ENCODE measurements at places on chromosomes 4 and X.

- DNase-seq, result no peak
These were observed 77.6 kb downstream of the CFAP299 start for GRCh38 chr4:80413086-80413485.

DNA sequence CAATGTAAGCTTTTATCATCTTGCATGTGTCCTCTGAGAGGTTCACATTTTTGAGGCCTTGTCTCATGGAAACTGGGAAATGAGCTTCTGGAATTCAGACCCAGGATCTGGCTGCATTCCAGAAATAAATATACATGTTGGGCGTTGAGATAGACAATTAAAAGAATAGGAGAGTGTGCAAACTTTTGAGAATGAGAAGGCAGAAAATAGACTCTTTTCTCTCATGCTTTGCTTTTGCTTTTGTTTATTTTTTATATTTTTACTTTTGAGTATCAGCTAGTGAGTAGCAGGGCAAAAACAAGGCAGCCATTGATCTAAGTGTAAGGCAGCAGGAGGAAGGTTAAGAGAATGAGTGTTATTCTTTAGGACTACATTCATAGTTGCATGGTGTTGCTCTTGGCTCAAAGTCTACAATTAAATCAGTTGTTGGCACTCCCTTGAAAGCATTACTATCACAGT, 12.4 kb downstream of the SHROOM3 start:
- DNase-seq, result no peak

- DNase-seq, result no peak
These were observed 28.8 kb downstream of the KDR start for GRCh38 chr4:55096619-55097018.

DNA sequence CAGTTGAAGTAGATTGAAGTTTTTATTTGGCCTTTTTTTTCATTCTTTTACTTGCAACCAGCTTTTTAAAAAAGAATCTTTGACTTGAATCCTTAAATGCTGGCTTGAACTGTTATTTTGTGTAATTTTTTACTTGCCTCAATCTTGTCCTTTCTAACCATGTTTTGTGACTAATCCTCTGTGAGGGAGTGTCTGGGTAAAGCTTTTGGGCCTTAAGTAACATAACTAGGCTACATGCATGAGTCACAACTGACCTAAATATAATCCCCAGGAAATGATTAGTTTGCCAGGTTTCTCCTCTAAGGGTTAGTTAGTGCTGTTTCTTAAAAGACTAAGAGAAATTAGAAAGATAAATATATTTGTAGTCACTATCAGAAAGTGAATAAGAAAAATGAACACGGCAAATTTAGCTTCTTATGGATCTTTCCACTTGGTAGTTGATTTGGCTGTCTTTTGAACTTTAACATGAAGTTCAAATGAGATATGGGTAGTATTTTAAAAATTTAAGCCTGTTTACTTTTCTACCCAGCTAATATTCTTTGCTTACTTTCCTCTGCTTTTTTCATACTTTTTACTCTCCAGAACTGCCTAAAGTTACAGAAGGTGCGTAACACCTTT, 13.0 kb downstream of the EXOC1 start:
- peak; percentile 45 for DNase-seq

- DNase-seq, result peak; percentile 0
These were observed 133.4 kb downstream of the TBC1D19 start for GRCh38 chr4:26717332-26717731.

DNA sequence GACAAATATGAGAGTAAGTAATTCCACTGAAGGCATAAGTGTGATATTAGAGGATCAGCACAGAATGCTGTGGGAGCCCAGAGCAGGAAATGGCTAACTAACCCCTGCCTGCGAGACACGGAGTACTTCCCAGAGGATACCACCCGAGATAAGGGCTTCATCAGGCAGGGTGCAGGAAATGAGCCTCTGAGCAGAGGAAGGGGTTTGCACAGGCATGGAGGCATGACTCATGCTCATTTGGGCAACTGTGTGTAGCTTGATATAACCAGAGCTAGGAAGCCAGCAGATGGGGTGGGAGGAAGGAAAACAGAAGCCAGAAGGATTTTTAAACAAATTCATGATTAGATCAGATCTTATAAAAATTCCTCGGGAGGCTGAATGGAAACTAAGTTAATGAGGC, 70.0 kb upstream of the TSPAN5 start:
- DNase-seq, result no peak

DNA sequence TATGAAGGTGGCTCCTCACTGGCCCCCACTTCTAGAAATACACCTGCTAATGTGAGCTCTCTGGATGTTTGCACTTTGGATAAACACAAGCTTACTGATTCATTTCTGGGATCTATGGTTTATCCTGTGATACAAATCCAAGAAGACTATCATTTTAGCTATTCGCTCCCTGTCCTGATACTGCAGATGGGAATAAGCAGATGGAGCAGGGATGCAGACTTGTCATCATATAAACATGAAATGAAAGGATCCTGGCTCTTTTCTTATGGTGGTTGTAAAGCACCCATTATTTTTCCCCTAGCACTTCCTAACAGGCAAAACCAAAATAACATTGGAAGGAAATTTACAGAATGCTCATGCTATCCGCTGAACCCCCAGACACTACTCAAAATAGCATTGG, 162.9 kb upstream of the NOCT start:
- no peak for DNase-seq

GRCh38 chr4:24988776-24989175, 42.0 kb downstream of the LGI2 start:
- DNase-seq, result peak; percentile 32

GRCh38 chrX:9997524-9997923, 30.4 kb downstream of the CLDN34 start:
- no peak for DNase-seq

- DNase-seq, result no peak
These were observed 8.4 kb upstream of the HAUS7 start for GRCh38 chrX:153478746-153479145.

- DNase-seq, result no peak
These were observed 14.1 kb upstream of the CA5B start for GRCh38 chrX:15723887-15724517.

GRCh38 chr4:104475652-104476051, 19.0 kb downstream of the CXXC4 start:
- DNase-seq, result no peak

GRCh38 chrX:123971982-123972381, 10.5 kb downstream of the STAG2 start:
- no peak for DNase-seq

GRCh38 chr4:76779740-76780459, 118.0 kb downstream of the SOWAHB start:
- DNase-seq, result no peak

- peak; percentile 10 for DNase-seq
These were observed 416.6 kb upstream of the MAGEB18 start for GRCh38 chrX:25721564-25721963.

GRCh38 chr4:1206299-1207156, 34.1 kb upstream of the SPON2 start:
- no peak for DNase-seq

DNA sequence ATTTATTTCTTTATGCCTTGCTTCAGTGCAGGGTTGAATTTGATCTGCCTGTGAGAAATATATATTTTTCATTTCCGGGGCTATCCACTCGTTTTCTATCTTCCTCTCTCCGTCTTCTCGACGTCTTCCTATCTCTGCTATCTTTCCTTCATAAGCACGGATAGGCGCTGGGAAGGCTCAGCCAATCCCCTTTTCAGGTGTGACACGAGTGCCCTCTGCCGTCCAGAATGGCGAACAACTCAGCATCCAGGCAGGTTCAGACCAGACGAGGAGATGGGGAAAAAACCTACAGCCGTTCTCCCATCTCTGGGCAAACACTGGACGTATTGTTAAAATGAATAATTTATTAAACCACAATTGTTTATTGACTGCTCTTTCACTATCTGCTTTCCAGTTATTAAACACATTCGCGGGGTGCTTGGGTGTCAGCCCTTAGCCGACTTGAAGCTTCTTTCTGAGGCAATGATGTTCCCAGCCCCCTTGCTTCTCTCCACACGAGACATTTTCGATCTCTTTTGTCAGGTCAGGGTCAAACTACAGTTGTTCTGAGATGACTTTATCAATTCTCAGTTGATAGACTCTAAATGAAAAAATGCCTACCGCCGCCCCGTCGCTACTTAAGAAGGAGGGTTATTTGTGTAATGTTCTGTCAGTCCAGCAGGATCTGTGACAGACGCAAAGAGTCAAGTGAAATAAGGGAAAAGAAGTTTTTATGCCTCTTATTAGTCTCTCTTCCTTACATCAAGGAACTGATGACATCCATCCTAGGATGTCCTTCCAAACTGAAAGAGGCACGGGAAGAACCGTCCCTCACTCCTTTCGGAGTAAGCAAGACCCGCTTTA, 96.3 kb upstream of the NOCT start:
- DNase-seq, result peak; percentile 56

- no peak for DNase-seq
These were observed 130.5 kb upstream of the MXRA5 start for GRCh38 chrX:3476973-3477372.

DNA sequence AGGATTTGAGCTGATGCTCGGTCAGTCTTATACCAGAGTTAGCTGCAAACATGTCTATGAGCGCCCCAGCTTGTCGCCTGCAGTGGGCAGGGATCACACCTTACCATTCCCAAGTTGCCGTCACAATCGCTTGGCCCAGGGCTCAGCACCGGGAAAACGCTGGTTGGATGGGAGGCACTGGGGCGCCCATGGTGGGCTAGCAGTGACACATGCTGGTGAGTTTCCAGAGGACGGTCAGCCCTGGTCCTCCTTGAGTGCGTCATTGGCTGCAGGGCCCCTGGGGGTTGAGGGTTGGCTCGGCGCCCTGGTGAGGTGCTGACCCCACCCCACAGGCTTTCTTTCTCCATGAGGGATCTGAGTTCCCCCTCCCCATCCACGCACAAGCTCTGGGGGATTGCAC, 50.4 kb downstream of the SORCS2 start:
- no peak for DNase-seq

DNA sequence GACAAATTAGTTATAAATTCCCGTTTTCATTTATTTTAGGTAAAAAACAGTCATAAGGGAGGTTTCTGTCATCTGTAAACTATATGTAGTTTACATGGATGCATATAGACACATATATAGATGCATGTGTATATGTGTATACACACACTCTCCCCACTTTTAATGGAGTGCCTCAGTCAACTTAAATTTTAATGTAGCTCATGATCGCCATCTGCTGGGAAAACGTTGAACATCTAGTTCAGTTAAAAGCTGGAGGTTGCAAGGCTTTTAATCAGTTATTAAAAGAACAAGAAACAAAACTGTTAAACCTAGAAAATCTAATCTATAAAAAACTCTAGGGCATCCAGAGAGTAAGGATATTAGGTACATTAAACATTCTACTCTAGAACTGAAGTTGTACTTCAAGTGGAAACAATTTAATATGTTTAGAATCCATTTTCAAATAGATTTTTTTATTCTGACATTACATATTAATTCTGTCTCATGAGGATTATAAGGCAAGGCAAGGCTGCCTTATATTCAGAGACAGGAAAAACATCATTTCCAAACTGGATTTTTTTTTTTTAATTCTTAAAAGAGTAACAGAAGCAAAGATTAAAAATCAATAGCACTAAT, 122.6 kb downstream of the SHISA3 start:
- peak; percentile 22 for DNase-seq

DNA sequence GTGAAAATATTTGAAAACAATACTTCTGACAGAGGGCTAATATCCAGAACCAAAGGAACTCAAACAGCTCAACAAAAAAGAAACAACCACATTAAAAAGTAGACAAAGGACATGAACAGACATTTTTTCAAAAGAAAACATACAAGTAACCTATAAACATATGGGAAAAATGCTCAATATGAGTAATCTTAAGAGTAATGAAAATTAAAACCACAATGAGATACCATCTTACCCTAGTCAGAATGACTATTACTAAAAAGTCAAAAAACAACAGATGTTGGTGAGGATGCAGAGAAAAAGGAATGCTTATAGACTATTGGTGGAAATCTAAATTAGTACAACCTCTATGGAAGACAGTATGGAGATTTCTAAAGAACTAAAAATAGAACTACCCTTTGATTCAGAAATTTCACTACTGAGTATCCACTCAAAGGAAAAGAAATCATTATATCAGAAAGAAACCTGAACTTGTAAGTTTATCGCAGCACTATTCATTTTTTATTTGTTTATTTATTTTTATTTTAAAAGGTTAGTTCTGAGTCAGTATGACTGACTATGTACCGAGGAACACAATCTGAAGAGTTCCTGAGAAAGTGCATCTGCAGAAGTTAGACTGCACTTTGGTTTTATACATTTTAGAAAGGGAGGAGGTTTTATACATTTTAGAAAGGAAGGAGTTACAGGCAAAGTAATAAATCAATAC, 231.3 kb downstream of the INPP4B start:
- DNase-seq, result no peak

DNA sequence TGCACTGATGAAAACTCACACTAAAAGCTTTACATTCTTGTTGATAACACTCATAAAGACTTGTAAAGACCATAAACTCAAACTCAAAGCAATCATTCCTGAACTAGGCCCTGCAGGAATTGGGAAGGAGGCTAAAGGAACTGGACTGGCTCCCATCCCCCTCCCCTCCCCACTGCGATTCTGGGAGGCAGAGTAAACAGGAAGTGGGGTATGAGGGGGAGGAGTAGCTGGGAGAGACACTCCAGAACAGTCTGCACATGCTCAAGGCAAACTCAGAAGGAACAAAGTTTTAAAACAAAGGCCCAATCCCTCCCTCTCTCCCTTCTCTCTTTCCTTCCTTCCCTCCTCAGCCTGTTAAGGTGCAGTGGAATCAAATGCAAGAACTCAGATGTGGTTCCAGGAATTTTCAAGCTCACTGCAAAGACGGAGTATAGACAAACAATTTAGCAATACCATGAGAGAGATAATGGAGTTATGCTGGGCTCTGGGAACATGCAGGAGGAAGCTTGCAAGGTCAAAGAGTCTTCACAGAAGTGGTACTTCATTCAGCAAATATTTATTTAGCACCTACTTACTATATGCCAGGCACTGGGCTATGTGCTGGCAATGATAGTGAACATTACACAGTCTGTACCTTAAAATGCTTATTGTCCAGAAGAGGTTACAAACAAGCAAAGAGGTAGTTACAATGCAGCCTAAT, 15.9 kb downstream of the MID1IP1 start:
- no peak for DNase-seq

DNA sequence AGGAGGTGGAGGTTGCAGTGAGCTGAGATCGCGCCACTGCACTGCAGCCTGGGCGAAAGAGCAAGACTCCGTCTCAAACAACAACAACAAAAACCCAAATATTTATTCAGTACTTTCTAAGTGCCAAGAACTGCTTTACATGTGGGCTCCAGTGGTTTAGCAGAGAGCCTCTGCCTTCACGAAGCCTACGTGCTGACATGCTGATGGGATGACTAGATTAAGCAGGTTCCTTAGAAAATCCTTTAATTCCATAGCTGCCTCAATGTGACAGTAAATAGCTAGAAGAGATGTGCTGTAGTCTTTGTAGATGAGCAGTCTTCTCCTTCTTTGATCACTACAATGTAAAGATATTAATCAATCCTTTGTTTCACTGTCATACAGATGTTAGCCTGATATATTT, 49.6 kb downstream of the TAPT1 start:
- DNase-seq, result no peak

All from SW480 (cell line).